LHCN-M2 (cell line): ENCODE measurements at places on chromosomes 4 and X. TPM values are rescaled to one million over a fixed set of nuclear protein-coding genes. Genes with fewer than 3 reads are reported as not detected.
A peak's percentile ranks its signal among the peaks of the same experiment; 100 is the strongest.

GRCh38 chr4:32574803-32575202, 1854.6 kb downstream of the PCDH7 start:
- DNase-seq: no peak

The TGIF2LX gene
- total RNA-seq: not detected in 2 replicates

The CLDN22 gene
- total RNA-seq: not detected in 2 replicates

DNA sequence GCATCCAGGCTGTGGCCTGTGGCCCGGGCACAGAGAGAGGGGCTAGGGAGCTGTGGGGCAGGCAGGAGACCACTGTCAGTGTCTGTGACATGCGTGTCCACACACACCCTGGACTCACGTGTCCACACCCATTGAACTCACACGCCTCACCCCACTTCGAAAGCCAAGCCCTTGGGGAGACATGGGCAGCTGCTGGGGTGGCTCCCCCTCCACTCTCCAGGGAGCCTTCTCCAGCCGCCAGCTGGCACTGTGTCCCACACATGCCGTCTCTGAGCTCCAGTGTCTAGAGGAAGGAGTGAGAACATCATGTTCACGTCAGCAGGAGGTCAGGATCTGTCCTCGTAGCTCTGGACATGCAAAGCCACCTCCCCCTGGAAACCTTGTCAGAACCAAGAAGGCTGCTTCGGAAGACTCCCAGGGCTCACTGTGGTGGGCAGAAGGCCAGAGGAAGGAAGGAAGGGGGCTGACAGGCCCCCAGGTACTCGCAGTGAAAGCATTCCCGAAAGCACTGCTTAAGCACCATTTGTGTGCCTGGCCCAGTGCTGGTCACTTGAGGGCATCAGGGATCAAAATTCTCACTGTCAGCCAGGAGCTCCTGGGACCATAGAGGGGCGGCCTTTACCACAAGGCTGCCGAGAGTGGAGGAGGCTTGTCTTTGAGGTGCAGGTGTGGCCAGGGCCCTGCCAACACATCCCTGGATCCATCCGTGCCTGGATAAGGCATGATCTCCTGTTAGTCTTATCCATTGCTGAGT, 61.4 kb downstream of the HTRA3 start:
- DNase-seq: peak; percentile 95

DNA sequence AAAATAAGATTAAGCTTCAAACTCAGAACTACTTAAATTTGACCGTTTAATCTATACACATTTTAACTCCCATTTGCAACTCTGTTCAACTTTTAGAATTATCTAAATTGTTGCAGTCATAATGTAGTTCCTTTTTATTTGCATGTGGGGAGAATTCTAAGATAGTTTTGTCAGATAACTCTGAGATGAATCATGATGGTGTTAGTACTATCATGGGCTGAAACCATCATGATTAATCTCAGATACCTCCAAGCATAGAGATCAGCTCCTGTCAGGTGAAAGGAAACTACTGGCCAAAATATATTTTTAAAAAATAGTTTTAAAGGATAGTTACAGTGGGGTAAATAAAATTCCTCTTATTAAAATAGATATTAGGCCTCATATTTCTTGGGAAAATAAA, 39.0 kb downstream of the FBXO8 start:
- peak; percentile 38 for DNase-seq
